ENCODE measurements at places on chromosomes 2 and 18.

- DNase-seq: no peak
- no peaks in the 10 kb centered on the region for H3K36me3 ChIP-seq
- no peaks in the 10 kb centered on the region for H3K4me1 ChIP-seq
- H3K4me3 ChIP-seq: no peak overlapping the region
Measured at GRCh38 chr2:109454304-109454703, 159.5 kb downstream of the SEPTIN10 start.

DNA sequence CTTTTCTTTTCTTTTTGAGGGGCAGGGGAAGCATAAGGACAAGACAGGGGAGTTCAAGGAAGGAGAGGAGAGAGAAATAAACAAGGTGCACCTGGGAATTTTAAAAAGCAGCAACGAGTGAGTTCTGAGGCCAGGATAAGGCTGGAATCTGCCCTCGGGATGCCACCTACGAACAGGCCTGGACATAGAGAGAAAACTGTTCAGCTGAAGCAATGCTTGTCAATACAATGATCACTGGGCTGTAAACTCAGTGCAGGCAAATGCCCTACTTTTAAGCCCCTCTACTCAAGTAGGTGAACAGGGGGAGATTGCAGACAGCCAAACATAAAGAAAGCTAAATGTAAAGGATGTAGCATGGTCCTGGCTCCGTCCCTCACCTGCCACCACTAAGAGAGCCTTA is 330.5 kb downstream of the ETAA1 start:
- H3K36me3 ChIP-seq: no peaks in the 10 kb centered on the region
- no peaks in the 10 kb centered on the region for H3K4me1 ChIP-seq
- no peak overlapping the region for H3K27ac ChIP-seq
- peaks cover 3% of the 10 kb centered on the region for H3K27me3 ChIP-seq
- H3K4me3 ChIP-seq: no peak overlapping the region

- H3K27ac ChIP-seq: peak overlapping the region; percentile 98
- H3K4me3 ChIP-seq: peak overlapping the region; percentile 88
- peak; percentile 43 for DNase-seq
Measured at GRCh38 chr18:79680100-79680879, 687 bp downstream of the CTDP1 start.

GRCh38 chr2:233814056-233814835 is 36.1 kb downstream of the MROH2A start:
- no peak for DNase-seq
- H3K27me3 ChIP-seq: no peaks in the 10 kb centered on the region
- no peaks in the 10 kb centered on the region for H3K36me3 ChIP-seq
- no peak overlapping the region for H3K4me3 ChIP-seq

- H3K4me3 ChIP-seq: no peak overlapping the region
- H3K36me3 ChIP-seq: peaks cover 18% of the 10 kb centered on the region
- no peaks in the 10 kb centered on the region for H3K27me3 ChIP-seq
Measured at GRCh38 chr2:232568161-232568560, 17.7 kb downstream of the EIF4E2 start.

DNA sequence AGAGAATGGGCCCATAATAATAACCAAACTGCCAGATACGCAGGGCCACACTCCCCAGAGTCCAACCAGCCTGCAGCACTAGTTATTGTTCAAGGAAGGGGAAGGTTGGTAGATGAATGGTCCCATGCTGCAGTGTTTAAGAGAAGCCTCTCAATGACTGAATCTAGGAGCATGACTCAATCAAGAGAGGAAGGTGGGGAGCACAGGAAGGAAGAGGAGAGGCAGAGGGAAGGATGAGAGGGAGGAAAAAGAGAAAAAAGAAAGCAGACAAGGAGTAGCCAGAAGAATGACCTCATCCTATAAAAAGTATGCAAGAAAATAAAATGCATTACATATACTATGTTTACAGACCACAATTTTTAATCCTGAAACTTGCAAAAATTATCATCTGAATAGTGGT is 174.5 kb downstream of the TCF4 start:
- H3K36me3 ChIP-seq: no peaks in the 10 kb centered on the region
- DNase-seq: no peak
- no peaks in the 10 kb centered on the region for H3K27me3 ChIP-seq

DNA sequence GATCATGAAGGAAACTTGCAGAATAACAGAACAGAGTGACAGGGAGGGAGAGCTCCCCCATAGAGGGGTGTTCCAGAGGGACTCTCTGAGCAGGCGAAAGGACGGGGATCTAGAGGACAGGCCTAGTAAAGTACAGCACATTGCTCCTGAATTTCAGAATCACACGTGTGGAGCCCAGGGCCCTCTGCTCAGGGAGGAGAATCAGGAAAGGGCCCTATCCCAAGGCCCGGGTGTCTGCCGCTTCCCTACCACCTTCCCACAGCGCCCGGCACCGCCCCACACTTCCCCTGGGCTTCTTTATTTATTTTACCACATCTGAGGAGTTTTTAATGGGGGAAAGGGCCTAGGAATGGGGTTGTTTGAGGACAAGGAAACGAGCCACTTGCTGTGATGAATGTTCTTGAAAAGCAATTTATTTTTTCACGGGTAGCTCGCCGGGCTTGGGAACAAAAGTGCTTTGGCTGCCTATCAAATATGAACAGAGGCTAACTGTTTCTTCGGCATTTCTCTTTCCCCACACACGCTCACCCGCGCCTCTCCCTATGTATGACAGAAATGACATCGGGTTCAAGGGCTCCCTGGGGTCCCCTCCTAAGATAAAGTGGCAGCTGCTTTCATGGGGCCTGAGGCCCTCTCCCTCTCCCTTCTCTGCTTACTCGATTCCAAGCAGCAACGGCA is 79.3 kb upstream of the GLI2 start:
- no peaks in the 10 kb centered on the region for H3K4me1 ChIP-seq
- no peak overlapping the region for H3K27ac ChIP-seq
- no peaks in the 10 kb centered on the region for H3K36me3 ChIP-seq
- H3K27me3 ChIP-seq: no peaks in the 10 kb centered on the region
- no peak overlapping the region for H3K4me3 ChIP-seq
- DNase-seq: no peak

DNA sequence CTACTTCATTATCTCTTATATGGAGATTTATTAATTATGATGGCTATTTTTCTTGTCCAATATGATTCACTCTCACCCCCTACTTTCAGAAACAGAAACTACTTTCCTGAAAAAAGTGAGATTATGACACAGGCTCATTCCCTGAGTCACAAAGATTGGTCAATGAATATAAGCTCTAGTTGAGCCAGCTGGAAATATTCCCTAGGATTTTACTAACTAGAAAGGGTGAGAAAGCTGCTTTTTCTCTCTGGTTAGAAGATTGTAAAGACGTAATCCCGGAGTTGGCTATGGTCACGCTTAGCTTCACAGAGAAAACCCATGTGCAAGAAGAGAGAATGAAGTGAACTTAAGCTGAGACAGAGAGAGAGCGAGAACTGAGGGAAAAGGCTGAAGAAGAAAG is 223.7 kb upstream of the SMAD7 start:
- no peak for DNase-seq
- no peaks in the 10 kb centered on the region for H3K4me1 ChIP-seq
- H3K36me3 ChIP-seq: no peaks in the 10 kb centered on the region
- no peak overlapping the region for H3K27ac ChIP-seq
- H3K27me3 ChIP-seq: no peaks in the 10 kb centered on the region

DNA sequence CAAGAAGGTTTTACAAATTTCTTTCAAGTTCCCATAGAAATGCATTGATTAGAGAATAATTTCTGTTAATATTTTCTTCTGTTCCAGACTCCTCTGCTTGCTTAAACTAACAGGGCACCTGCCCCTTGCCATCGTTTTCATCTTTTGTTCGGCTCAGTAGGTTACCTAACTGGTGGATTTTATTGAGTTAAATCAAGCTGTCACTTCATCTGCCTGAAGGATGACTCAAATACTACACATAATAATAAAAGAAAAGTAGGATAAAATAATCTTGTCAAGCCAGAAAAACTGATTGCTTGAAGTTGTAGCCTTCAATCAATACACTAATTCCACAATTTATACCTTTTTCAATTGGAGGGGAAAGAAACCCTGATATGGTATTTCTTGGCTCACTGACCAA is 234.0 kb downstream of the NR4A2 start:
- no peaks in the 10 kb centered on the region for H3K27me3 ChIP-seq
- no peaks in the 10 kb centered on the region for H3K36me3 ChIP-seq
- no peak overlapping the region for H3K27ac ChIP-seq
- DNase-seq: no peak

- peaks cover 4% of the 10 kb centered on the region for H3K4me1 ChIP-seq
- DNase-seq: no peak
- H3K4me3 ChIP-seq: no peak overlapping the region
- no peak overlapping the region for H3K27ac ChIP-seq
Measured at GRCh38 chr2:24859968-24860600, 60.0 kb downstream of the ADCY3 start.

DNA sequence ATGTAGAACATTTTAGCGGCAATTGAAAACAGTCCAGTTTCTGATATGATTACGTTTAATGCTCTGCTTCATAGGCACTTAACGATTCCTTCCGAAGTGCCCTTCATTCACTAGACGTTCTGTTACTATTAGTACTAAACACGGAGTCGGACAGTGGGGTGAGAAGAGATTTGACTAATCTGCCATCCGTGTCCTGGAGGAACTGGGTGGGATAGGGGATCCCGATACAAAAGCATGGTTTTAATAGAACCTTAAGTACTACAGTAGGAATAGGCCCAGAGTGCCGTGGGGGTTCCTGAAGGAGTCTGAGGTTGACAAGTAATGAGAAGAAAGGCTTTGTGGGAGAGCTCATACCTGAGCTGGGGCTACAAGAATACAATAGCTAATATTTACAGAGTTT is 631 bp downstream of the MORN2 start:
- H3K4me1 ChIP-seq: no peaks in the 10 kb centered on the region
- H3K27me3 ChIP-seq: no peaks in the 10 kb centered on the region
- no peaks in the 10 kb centered on the region for H3K36me3 ChIP-seq
- no peak for DNase-seq
- no peak overlapping the region for H3K27ac ChIP-seq

DNA sequence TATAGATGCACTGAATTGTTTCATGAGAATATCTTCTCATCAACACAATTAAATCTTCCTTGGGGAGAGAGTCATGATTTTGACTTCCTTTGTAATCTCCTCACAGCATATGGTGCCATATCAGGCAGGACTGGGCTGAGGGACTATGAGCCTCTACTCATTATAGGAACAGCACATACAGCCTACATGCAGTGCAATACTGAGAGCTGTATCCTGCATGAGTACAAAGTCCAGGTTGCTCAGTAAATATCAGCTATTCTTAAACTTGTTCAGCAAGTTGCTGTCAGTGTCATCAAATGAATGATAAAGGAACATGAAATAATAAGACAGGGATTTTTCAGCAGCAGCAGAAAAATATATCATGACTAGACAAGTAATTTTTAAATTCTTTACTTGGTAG is 10.8 kb downstream of the DLGAP1 start:
- H3K4me3 ChIP-seq: no peak overlapping the region
- no peaks in the 10 kb centered on the region for H3K36me3 ChIP-seq
- DNase-seq: no peak
- no peak overlapping the region for H3K27ac ChIP-seq
- no peaks in the 10 kb centered on the region for H3K27me3 ChIP-seq

DNA sequence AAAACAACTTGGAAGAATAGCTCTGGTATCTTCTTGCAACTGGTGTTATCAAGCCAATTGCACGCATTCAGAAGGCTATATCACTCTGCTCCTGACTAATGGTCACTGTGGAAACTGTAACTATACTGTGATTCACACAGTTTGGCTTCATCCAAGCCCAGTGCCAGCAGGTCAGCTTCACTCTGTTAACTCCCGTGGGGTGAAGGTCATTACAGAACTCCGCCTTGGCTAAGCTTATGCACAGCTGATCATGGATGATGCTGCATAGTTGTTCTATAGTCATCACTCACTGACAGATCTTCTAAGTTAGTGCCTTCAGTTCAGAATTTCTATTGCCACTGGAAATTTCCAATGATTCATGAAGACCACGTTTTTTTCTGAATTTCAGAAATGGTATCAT is 497.2 kb upstream of the NETO1 start:
- no peaks in the 10 kb centered on the region for H3K27me3 ChIP-seq
- no peaks in the 10 kb centered on the region for H3K4me1 ChIP-seq
- no peak overlapping the region for H3K4me3 ChIP-seq
- DNase-seq: no peak
- no peaks in the 10 kb centered on the region for H3K36me3 ChIP-seq
- H3K27ac ChIP-seq: no peak overlapping the region

DNA sequence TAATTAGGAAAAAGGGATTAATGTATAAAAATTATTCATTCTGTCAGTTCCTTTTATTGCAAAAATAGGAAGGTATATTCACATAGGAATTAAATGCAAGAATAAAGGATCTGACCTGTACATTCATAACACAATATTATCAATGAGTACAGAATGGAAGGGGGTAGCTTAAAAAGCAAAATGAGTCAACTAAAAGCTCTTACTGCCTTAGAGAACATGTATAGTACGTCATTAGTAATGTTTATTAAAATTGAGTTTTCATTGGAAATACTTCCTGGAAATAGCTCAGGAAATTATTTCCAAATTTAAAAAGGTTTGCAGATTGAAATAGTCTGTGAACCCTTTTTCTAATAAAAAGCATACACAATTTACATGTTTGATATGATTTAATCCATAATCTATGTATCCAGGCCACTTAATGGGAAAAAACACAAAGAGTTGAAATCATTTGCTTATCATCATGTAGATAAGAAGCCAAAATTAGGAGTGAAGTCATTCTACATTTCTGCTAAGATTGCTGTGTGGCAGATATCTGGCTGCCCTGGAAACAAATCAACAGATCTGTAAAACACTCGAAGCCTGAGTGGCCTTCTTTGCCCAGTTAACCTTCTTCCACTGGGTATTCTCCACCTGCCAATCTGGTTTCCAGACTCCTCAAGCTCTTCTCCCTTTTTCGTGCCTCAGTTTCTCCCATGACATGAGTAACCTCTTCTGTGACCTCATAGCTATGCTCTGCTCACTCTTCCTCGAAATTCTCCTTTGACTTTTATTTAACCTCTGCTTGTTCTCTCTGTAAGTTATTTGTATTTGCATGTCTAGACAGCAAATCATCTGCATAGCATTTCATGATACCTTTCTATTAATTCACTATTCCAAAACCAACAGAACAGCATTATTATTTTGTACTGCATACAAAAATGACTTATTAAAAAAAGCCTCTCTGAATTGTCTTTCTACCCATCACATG is 181.2 kb upstream of the REV1 start:
- no peak for DNase-seq
- no peaks in the 10 kb centered on the region for H3K27me3 ChIP-seq

DNA sequence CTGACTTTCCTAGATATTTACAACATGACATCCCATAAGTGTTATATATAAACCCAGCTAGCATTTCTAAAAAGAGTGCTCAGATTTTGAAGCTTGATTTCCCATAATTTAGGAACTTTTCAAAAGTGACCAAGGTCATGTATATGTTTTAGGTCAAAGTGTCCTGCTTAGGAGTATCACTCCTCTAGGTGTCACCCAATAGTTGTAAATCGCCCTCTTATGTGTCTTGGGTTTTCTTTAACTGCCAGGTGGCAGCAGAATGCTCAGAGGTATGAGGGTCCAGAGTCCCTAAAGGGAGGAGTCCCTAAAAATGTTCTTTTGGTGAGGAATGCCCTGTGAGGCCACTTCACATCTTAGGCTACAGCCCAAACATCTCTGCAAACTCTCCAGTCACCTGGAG is 358.3 kb downstream of the CELF4 start:
- no peak overlapping the region for H3K4me3 ChIP-seq
- no peaks in the 10 kb centered on the region for H3K27me3 ChIP-seq
- no peak for DNase-seq
